ENCODE measurements at places on chromosomes 5 and 9.

DNA sequence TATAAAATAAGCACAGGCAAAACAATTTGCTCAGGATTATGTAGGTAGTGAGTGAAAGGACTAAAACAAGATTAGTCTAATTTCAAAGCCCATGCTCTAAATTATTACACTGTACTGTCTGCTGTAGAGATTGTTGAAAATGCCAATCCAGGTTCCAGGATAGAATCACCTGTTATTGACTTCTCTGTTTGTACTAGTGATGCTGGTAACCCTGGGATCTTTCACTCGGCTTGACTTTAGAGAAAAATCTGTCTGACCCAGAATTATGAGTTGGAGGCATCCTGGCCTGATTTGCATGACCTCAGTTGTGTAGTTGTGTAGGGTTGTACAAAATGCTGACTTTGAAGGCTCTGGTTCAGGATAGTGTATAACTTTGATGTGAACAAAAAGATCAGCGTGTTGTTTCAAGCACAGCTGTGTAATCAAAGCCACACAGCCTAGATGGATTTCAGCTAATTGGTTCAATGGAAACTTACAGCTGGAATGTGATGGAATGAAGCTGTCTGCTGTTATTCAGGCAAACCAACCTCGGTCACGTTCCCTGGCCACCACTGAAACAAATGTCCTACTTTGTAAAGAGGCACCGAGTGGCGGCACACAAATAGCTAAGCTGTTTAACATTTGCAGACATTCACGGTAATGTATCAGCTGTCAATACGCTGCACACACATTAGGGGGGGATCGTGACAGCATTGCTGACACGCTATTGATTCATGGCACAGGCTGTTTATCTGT lies 340.3 kb downstream of the KCTD16 start:
- DNase-seq = no peak

GRCh38 chr9:96646081-96646991 lies 8.8 kb downstream of the PRXL2C start:
- DNase-seq = no peak

DNA sequence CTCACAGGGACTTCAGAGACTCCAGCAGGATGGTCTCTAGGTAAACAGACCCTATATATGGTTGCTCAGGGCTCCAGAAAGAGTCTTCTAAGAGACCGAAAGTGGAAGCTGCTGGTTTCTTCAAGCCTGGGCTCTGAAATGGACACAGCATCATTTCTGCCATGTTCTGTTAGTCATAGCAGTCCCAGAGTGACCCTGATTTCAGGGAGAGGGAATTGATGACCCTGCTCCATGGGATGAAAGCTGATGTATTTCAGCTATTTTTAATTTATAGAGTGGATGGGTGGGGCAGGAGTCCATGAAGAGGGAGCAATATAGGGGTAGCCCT lies 135.3 kb downstream of the FBXL7 start:
- DNase-seq = no peak

- DNase-seq = no peak
These were observed 932 bp downstream of the SLC12A2 start for GRCh38 chr5:128084228-128085167.
